CD4-positive, alpha-beta memory T cell (primary cell): ENCODE measurements at places on chromosomes 7 and 10. TPM values are rescaled to one million over a fixed set of nuclear protein-coding genes. Genes with fewer than 3 reads are reported as not detected.

Gene PSD
- 4.9 TPM for total RNA-seq

Gene TMEM196
- not detected for total RNA-seq

Gene ADCY1
- total RNA-seq, result not detected

Gene ZNF467
- total RNA-seq, result 2.7 TPM

DNA sequence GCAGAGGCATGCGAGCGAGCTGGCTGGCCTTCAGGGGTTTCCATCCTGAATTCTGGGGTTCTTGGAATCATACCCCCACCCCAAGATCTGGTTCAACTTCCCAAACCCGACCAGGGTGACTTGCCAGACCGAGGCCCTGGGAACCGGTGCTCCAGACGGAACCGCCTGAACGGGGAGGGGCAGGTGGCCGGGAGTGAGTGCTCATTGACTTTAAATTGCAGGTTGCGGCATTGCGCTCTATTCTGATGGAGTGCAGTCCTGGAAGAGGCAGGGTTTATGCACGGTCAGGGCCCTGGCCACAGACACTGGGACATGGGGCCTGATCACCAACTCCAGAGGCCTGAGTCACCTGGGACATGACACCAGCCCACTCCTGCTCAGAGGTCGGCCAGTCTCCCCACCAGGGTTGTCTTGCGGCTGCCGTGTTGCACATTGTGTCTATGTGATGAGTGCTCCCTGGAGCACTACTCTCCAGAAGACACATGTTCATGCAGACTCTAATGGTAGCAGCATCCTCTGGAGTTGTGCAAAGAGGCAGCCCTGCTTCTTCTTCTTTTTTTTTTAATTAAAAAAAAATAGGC, 5.8 kb upstream of the DDIT4 start:
- no peak for DNase-seq
- H3K27ac ChIP-seq, result no peak overlapping the region
- H3K27me3 ChIP-seq, result no peaks in the 10 kb centered on the region

Gene C10orf88
- 10.5 TPM for total RNA-seq

DNA sequence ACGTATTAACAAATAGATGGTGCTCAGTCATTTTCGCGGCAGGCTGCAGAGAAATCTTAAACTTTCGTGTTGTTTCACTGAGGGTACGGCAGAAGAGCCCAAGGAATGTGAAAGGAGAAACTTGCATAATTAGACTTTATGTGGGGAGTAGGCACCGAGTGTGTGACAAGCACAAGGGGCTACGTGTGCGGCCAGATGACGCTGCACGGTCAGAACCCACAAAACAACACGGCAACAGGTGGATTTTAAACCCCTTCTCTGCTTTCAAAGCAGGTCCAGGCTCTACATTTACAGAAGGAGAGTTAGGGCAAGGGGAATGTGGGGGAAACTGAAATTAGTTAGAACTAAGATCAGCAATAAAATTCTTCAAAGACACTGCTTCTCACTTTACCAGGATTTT, 392 bp upstream of the UCN3 start:
- no peak for DNase-seq
- no peaks in the 10 kb centered on the region for H3K4me1 ChIP-seq
- H3K36me3 ChIP-seq, result no peaks in the 10 kb centered on the region
- H3K27me3 ChIP-seq, result no peaks in the 10 kb centered on the region
- H3K27ac ChIP-seq, result no peak overlapping the region

Gene TEX36
- not detected for total RNA-seq

Gene GNGT1
- not detected for total RNA-seq

DNA sequence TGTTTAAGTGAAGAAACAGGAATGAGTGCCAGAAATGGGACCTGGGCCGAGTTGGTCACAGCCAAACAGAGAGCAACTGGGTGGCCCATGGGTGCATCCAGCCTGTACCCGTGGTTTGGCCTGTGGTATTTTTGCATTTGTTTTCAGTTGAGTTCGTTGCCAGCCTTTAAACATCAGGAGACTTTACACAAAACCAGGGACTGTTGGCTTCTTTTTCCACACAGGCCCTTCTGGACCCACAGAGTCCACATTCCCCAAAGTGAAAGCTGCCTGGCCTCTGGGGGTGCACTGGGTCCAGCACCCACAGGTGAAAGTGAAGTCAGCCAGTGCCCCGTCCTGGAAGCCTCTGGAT, 54.1 kb upstream of the TNS3 start:
- H3K4me3 ChIP-seq, result no peak overlapping the region
- H3K27me3 ChIP-seq, result no peaks in the 10 kb centered on the region
- H3K4me1 ChIP-seq, result no peaks in the 10 kb centered on the region
- no peak for DNase-seq
- H3K36me3 ChIP-seq, result no peaks in the 10 kb centered on the region
- H3K27ac ChIP-seq, result no peak overlapping the region

DNA sequence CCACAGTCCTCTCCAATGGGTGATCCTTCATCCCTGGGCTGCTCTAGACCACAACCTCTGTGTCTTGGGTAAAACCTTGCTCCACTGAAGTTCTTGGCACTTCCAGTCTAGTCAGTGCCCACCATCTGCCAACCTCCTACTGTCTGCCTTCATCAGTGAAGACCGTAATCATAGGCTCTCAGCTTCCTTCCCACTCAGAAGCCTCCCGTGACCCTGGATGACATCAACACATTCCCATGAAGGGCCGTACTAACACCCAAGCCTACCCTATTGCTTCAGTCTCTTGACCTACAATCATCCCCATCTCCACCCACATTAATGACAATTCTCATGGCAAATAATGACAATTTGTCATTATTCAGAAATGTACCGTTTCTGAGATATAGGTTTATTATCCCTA, 27.6 kb upstream of the GARS1 start:
- no peak for DNase-seq
- H3K4me3 ChIP-seq, result no peak overlapping the region
- no peaks in the 10 kb centered on the region for H3K27me3 ChIP-seq
- H3K4me1 ChIP-seq, result no peaks in the 10 kb centered on the region
- H3K27ac ChIP-seq, result no peak overlapping the region

- no peak overlapping the region for H3K27ac ChIP-seq
- no peaks in the 10 kb centered on the region for H3K36me3 ChIP-seq
- no peaks in the 10 kb centered on the region for H3K4me1 ChIP-seq
- H3K4me3 ChIP-seq, result no peak overlapping the region
Observed at GRCh38 chr7:17601921-17602320, 303.5 kb downstream of the AHR start.

- H3K4me1 ChIP-seq, result peaks cover 39% of the 10 kb centered on the region
- no peaks in the 10 kb centered on the region for H3K27me3 ChIP-seq
- DNase-seq, result peak; percentile 82
- H3K27ac ChIP-seq, result peak overlapping the region; percentile 92
- peak overlapping the region; percentile 83 for H3K4me3 ChIP-seq
- H3K36me3 ChIP-seq, result no peaks in the 10 kb centered on the region
Observed at GRCh38 chr7:87220026-87220733, 648 bp upstream of the TMEM243 start.
